Activated gamma-delta T cell treated with Interleukin-2 at 50 U/mL for 16 hours (primary cell): ENCODE measurements at places on chromosomes 1 and 21.

- DNase-seq, result no peak
Measured at GRCh38 chr1:95086949-95087533, 14.3 kb upstream of the ALG14 start.

DNA sequence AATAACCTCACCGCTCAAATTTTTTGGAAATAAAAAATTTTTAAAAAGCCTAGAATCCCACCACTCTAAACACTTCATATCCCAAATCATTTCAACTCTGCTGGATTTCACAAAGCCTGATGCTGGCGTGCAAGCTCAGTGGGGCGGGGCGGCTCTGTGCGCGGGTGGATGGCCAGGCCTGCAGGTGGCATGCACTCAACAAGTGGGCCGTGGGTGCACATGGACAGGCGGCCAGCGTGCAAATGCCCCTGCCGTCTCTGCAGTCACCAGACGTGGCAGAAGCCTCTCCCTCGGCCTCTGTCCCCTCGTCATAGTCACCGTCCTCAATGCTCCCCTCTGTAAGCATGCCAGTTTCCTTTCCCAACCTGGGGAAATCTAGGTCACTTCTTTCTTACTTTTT, 6.6 kb upstream of the PDE9A start:
- no peak for DNase-seq

GRCh38 chr1:27804791-27805190, 25.8 kb upstream of the PPP1R8 start:
- no peak for DNase-seq

GRCh38 chr1:215018555-215018954, 64.0 kb upstream of the KCNK2 start:
- DNase-seq, result no peak

DNA sequence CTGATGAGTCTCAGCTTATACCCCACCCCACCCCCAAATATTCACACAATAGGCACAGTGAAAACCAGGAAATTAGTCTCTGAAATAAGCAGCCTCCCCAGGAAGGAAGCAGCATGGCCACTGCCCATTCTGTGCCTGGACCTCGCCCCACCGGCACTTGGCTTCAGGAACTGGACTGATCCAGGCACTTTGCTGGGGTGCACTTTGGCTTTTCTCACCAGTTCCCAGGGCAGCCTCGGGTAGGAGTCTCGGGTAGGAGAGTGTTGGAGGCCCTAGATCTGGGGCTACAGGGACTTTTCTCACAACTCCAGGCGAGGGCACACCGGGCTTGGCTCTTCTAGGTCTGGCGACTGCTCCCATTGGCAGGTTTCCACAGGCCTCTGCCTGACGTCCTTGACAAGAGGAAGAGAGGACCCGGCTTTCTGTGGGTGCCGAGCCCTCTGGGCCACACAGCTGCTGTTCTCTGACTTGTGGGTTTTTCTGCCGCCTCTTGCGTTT, 18.7 kb downstream of the ADARB1 start:
- no peak for DNase-seq

- no peak for DNase-seq
Measured at GRCh38 chr21:45443595-45444181, 38.7 kb downstream of the COL18A1 start.

DNA sequence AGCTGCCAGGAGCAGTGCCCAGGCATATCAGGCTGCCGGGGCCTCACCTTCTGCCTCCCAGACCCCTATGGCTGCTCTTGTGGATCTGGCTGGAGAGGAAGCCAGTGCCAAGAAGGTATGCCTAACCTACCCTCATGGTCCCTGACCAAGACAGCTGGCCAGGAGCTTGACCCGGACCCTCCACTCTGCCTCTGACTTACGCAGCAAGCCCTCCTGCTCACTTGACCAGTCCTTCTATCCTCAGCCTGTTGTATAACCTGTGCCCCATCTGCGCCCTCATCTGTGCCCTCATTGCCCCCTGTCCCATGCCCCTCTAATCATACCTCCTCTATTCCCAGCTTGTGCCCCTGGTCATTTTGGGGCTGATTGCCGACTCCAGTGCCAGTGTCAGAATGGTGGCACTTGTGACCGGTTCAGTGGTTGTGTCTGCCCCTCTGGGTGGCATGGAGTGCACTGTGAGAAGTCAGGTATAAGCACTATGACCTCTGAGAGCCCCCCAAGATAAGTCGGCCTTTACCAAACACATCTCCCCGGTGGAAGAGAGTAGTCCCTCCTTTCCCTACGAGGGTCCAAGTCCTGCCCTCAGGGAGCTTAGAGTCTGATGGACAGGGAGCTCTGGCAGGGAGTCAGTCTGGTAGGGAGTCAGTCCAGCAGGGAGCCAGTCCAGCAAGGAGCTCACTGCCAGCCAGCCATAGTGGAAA, 6.8 kb downstream of the TIE1 start:
- DNase-seq, result no peak

DNA sequence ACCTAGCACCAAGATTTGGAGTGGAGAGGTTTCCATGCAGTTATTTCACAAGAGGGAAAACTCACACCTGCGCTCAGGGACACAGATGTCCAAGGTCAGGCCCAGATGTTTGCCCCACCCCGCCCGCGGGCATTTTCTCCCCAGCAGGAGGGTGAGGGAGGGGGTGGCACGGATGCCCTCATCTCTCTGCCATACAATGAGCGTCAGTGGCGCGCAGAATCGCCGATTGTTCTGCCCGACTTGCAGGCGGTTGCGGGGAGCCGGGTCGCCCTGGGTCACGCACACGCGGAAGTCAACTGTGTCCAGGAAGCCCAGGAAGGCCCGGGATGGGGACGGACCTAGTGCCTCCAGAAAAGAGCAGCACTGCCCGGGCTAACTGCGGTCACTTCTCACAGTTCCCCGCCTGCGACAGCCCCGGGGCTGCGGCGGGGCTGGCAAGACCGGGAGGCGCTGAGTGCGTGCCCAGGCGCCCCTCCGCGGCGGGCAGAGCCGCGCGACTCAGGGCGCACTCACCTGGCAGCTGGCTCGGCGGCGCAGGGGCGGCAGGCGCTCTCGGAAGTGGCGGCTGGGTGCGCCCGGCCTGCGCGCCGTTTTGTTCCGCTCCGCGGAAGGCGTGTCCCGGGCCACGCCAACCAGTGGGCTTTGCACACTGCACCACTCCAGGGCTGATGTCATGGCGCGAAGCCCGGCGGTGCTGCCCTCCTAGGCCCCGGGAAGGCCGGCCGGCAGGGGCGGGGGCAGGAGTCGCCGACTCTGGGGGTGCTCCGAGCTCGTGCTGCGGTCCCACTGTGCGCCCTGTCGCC, at the start of gene CSRP1:
TSS of gene CSRP1 (minus strand) at position 567 of the 803 bp plus-strand sequence. CDS start 10,820 bp downstream, outside the sequence.
- peak; percentile 69 for DNase-seq

DNA sequence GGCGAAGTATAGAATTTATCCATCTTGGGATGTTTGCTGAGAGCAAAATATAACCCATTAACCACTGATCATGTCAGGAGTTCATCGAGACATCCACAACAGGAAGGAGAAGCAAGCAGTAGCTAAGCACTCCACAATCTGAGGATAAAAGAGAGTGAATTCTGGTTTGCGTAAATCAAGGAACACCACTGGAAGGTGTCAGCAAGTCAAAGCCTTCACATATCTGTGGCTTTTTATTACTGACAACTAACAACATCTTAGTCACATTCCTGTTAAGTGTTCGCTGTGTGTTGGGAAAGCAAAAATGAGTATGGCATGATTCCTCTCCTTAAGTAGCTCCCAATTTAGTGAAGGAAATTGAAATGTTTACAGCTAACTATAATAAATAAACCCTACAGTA, 44.5 kb upstream of the DARS2 start:
- no peak for DNase-seq

DNA sequence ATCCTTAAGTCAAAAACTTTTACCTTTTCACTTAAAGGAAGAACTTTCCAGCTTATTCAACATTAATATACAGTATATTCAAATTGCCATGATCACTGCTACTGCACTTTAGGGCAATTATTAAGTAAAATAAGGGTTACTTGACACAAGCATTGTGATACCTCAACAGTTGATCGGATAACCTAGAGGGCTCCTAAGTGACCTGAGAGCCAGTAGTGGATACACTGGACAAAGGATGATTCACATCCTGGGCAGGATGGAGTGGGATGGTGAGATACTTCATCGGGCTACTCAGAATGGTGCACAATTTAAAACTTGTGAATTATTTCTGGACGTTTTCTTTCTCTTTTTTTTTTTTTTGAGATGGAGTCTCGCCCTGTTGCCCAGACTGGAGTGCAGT, 54.5 kb upstream of the PPM1J start:
- no peak for DNase-seq

DNA sequence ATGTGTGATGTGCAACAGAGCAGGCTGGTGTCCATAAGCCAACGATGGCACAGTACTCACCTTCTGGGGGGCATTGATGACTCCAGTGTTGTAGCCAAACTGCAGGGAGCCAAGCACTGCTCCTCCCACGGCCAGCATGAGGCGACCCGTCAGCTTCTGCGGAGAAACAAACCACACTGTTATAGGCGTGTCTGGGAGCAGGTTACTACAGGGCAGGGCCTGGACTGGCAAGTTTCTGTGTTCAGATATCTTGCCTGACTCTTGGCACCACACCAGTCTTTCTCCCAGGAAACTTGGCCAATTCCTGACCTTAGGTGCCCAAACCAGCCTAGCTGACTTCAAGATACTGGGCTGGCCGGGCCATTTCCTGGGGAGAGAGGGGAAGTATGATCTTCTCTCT, 15.5 kb downstream of the SLC2A1 start:
- no peak for DNase-seq

- no peak for DNase-seq
Measured at GRCh38 chr1:243270097-243270864, 14.4 kb downstream of the SDCCAG8 start.

DNA sequence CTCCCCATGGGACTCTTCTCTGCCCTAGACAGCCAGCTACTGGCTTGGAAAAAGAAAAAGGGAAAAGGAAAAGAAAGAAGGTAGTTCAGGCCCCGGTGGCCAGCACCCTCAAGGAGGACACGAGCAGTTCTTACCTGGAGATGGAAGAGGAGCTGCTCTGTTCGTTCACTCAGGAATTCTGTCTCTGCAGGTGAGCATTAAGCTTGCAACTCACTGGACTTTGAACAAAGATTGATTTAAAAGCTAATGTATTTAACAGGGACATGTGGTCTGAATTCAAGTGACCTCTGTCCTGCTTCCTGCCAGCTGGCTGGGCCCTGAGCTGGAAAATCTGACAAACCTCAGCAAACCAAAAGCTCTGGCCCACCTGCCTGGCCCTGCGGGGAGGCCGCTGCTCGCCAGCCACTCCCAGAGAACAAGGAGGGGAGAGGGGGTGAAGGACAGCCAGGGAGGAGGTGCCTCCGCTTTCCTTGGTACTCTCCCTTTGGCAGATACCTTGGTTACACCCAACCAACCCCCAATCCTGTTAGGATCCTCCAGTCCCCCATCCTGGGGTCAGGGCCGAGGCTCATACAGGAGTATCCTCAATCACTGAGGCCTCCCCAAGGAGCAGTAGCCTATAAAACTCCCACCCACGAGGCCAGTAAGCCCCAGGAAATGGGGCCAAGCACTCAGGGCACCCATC, at the start of gene PDZK1:
TSS of gene PDZK1 (minus strand) at position 186 of the 685 bp plus-strand sequence. CDS start 19,347 bp downstream, outside the sequence.
- DNase-seq, result no peak

DNA sequence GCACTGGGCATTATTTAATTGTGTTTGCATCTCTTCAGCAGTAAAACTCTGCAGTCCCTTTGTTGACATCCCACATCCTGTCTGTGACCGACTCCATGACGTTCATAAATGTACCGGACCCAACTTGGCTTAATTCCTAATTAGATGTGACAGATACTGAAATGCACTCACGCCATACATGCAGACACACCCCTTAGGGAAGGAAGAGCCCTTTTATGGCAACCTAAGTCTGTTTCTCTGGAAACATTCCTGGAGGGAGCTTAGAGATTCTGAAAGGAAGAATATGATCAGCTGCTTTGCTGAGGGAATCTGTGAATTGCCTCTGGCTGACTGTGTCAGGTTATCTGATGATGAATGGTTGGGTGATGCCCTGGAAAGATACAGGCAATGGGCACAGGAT, 33.4 kb downstream of the ADAMTS5 start:
- DNase-seq, result no peak

DNA sequence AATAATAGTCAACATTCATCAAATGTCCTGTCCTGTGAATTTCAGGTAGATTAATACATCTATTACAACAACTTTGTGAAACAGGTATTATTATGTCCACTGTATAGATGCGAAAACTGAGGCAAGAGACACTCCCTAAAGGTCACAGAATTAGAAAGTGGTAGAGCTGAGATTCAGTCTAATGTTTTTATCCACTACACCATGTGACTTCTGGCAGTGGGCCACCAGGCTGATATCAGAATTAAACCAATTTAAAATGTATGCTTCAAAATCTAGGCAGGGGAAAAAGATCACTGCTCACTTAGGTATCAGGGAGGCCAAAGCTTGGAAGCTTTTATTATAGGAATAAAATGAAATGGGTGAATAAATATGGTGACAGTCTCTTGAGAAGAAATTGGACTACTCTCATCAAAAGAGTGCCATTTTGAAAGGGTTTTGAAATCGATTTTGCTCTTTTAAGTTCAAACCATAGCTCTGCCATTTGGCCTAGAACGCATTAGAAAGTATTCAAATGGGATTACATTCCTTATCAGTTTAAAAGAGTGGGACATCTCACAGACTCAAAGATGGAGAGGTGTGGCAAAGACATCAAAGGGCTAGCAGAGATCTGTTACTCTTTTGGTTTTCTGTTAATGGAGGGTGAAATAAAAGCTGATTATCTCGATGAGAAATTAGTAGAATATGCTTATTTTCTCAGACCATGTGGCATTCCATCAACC, 1.9 kb downstream of the DDAH1 start:
- no peak for DNase-seq

GRCh38 chr1:15225461-15225860, 21.6 kb upstream of the FHAD1 start:
- no peak for DNase-seq

DNA sequence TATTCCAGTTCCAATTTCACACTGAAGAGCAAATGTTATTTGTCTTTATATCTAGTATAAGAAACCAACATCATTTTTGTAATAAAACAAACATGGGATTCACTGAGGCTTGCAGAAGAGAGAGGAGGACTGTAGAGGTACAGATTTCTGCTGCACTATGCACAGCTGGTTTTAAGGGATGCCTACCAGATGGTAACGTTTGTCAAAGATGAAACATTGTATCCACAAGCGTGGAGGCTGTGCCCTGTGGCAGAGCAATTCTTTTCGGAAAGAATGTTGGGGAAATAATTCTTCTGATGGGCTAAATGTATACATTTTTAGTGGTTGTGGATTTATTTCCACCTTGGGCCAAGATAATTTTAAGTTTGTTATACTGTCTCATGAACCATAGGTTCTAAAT, 272.4 kb downstream of the DUSP10 start:
- DNase-seq, result no peak

DNA sequence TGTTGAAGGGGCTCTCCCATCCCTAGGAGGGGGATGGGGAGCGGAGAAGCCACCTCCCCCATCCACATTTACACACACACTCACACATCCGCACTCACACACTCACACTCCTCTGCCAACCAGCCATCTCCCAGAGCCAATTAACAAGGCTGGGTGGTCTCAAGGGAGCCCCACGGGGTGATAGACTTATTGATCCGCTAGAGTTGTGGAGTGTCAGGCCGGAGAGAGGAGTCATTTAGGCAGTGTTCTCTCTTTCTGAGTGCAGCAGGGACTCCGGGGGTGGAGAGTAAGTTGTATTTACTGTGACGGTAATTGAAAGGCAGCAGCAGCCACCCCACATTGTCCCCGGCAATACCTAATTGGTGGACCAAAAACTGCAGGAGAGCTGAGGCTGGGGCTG, 61.6 kb downstream of the KLHDC7A start:
- DNase-seq, result no peak

- DNase-seq, result no peak
Measured at GRCh38 chr1:80675454-80675853, 1125.3 kb upstream of the ADGRL2 start.
